ENCODE measurements at places on chromosomes 12 and 14. TPM values are rescaled to one million over a fixed set of nuclear protein-coding genes. Genes with fewer than 3 reads are reported as not detected.

The CIDEB gene
- total RNA-seq, result 2.2 TPM

The CNOT2 gene
- 61.6 TPM for total RNA-seq

The PTPRO gene
- 0.21 TPM for total RNA-seq

The GSC gene
- not detected for total RNA-seq

The GLI1 gene
- 0.05 TPM for total RNA-seq

The RASSF8 gene
- total RNA-seq, result 7.6 TPM

The NANOG gene
- total RNA-seq, result under 0.01 TPM

Data from airway epithelial cell (primary cell).